NCI-H345 (cell line): ENCODE measurements at places on chromosomes 1 and 21.
A peak's percentile ranks its signal among the peaks of the same experiment; 100 is the strongest.

DNA sequence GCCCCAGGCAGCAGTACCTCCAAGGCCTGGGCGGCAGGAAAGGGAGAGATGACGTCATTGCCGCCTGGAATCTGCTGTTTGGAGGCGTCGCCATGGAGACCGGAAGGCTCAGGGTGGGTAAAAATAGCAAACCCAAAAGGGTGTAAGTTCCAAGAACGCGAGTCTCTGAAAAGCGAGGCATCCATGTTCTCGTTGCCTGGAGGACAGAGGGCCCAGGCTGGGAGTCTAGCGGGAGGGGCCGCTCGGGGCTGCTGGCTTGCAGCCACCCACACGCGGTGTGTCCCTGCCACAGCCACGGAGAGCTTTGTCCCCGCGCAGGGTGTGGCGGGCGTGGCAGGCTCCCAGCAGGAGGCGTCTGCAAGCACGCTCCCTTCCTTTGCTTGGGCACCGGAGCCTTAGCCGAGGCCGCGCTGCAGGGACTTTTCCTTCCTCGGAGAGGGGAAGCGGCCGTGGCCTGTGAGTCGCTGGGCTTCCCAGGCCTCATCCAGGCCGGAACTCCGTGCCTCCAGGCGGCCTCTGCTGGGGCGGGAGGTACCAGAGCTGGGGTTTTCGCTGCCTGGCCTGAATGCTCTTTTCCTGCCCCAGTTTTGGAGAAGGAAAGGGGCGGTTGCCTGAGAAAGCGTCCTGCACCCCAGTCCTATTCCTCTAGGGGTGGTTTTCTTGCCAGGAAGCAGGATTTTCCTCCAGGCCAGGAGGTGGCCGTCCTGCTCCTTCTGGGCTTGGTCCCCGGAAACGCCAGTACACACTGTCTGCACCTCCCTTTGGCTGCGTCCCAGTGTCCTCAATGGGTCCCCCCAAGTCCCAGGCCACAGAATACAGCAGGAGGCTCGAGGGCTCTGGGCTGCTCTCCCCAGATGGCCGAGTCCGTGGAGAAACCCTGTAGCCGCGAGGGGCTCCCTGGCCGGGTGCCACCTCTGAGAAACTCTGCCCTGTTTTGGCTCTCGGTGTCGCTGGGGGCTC, 15.3 kb upstream of the SKI start:
- DNase-seq: no peak

DNA sequence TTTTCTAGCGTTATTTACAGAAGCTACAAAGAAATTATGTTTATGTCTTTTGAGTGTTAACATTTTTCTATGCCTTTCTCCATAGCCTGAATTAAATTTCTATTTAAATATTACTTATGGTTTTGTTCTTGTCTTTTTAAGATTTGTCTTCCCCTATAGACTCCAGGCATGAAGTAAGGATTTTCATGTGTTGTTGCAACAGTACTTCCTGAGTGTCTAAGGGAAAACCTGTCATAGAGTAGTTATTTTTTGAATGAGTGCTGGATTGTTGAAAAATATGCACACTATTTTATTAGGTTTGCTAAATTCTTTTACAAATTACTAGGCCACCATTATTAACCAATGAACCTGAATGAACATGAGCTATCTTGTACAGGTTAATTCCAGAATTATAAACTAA, 27.1 kb downstream of the SAMSN1 start:
- no peak for DNase-seq

- no peak for DNase-seq
Measured at GRCh38 chr21:35619184-35619583, 441.1 kb downstream of the SETD4 start.

GRCh38 chr1:228401782-228402640, 4.6 kb downstream of the TRIM11 start:
- no peak for DNase-seq

DNA sequence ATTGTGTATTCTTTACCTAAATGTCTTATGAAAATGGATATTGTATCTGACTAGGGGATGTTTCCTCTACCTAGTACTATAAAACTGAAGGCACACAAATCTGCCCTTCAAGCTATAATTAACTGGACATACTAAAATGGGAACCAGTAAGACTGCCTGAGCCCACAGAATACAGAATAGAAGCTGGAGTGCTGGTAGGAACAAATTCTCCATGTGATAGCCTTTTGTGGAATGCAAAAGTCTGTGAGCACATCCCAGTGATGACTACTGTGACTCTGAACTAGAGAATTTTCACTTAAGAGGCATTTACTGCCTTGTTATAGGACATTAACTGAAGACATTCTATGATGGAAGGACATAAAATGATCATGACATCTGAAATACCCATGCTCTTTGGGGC, 30.3 kb downstream of the KIFAP3 start:
- no peak for DNase-seq

DNA sequence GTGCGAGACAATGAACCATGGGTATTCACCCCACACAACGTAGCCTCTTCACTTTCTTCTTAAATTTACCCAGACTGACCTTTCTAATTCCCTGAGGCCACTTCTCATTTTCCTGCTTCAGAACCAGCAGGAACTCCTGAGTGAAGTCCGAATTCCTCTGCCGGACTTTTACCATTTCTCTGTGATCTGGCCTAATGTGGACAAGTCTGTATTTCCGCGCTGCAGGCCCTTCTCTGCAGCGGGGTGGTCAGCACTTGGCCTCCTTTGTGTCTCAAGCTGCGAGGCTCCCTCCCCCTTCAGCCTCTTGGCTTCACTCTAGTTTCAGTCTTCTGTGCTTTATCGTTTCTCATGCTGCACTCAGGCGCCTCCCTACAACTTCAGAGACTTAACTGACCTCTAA, 9.4 kb upstream of the CTBS start:
- no peak for DNase-seq

DNA sequence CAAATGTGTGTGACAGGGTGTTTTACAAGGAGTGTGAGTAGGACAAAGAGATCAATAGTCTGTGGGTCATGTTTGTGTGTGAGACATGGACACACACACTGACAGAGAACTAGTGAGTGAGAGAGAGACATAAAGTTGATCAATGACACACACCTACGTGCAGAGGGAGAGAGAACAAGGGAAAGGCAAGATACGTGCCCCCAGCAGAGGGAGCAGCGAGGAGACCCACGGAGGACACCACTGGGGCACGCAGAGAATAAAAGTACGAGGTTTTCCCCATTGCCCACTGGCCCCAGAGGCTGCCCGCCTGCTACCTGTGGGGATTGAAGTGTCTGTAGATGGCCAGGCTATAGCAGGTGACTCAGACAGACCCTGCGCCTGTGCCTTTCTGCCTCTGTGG, 130.2 kb upstream of the CSF3R start:
- DNase-seq: no peak

- no peak for DNase-seq
Measured at GRCh38 chr1:98267423-98267822, 346.6 kb upstream of the DPYD start.

GRCh38 chr1:183138301-183138700, 47.8 kb upstream of the LAMC2 start:
- DNase-seq: no peak

DNA sequence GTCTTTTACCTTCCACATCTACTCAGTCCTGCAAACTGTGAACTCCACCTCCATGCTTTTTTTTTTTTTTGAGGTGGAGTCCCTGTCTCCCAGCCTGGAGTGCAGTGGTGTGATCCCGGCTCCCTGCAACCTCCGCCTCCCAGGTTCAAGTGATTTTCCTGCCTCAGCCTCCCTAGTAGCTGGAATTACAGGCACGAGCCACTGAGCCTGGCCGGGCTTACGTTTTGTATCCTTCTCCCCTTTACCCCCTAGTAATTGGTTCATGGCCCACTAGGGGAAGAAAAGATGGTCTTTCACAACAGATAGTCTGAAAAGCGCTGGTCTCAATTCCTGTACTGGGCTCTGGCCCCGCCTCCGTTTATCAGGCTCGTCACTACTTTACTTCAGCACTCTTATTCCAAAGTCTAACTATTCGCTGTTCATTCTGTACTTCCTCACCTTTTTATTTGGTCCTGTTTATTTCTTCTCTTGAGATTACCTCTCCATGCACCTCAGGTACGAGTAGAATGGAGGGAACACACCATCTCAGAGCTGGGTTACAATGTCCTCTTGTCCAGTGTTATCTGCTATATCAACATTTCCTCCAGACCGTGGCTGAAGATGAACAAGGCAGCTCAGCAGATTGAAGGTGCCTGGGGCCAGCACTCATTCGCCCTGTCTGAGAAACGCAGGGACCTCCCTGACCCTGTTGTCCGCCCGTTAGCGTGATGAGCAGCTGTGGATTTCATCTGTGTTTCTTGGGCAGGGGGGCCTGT, 16.2 kb downstream of the CNST start:
- DNase-seq: no peak

GRCh38 chr1:9760824-9761223, 62.9 kb downstream of the CLSTN1 start:
- DNase-seq: no peak

GRCh38 chr1:98677288-98677687, 15.8 kb downstream of the SNX7 start:
- DNase-seq: peak; percentile 17

- no peak for DNase-seq
Measured at GRCh38 chr1:68183895-68184294, 48.4 kb downstream of the WLS start.

DNA sequence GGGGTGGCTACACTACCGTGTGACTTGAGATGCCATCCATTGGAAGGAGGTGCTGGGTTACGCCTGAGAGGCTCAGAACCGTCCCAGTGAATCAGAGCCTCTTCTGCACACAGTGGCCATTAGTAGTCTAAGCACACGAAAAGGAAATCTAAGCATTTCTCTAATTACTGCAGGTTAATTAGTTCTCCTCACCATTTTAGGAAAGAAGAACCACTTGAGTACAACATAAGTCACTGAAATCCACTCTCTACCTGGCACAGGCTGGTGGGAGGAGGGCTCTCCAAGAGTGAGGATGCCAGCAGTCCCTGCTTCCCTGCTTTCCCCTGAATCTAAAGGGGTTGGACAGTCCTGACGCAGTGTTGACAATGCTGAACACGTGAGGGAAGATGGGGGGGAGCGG, 606.3 kb downstream of the NPHP4 start:
- DNase-seq: no peak
